ENCODE measurements at places on chromosomes 2 and 18. TPM values are rescaled to one million over a fixed set of nuclear protein-coding genes. Genes with fewer than 3 reads are reported as not detected.

RTKN gene
- 5.4 TPM for total RNA-seq

KCNG3 gene
- 0.06 TPM for total RNA-seq

CHRND gene
- not detected for total RNA-seq

ATL2 gene
- total RNA-seq = 132 TPM

MOB1A gene
- 164 TPM for total RNA-seq

REG3G gene
- not detected for total RNA-seq

ABCG5 gene
- total RNA-seq = not detected

- DNase-seq = no peak
Measured at GRCh38 chr2:27471961-27472360, 17.6 kb downstream of the IFT172 start.

- no peak for DNase-seq
Measured at GRCh38 chr18:4007846-4008245, 447.3 kb downstream of the DLGAP1 start.

DNA sequence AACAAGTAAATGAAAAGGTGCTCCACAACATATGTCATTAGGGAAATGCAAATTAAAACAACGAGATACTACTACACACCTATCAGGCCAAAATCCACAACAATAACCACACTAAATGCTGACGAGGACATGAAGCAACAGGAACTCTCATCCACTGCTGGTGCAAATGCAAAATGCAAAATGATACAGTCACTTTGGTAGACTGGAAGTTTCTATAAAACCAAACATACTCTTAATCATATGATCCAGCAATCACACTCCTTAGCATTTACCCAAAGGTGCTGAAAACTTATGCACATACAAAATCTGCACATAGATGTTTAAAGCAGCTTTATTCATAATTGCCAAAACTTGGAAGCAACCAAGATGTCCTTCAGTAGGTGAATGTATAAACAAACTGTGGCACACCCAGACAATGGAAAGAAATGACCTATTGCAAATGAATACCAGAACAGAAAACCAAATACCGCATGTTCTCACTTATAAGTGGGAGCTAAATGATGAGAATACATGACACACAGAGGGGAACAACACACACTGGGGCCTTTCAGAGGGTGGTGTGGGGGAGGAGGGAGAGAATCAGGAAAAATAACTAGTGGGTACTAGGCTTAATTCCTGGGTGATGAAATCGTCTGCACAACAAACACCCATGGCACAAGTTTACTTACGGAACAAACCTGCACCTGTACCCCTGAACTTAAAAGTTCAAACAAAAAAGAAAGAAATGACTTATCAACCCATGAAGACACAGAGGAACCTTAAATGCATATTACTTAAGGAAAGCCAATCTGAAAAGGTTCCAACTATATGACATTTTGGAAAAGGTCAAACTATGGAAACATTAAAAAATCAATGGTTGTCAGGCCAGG, 80.4 kb downstream of the ASXL2 start:
- DNase-seq = no peak

DNA sequence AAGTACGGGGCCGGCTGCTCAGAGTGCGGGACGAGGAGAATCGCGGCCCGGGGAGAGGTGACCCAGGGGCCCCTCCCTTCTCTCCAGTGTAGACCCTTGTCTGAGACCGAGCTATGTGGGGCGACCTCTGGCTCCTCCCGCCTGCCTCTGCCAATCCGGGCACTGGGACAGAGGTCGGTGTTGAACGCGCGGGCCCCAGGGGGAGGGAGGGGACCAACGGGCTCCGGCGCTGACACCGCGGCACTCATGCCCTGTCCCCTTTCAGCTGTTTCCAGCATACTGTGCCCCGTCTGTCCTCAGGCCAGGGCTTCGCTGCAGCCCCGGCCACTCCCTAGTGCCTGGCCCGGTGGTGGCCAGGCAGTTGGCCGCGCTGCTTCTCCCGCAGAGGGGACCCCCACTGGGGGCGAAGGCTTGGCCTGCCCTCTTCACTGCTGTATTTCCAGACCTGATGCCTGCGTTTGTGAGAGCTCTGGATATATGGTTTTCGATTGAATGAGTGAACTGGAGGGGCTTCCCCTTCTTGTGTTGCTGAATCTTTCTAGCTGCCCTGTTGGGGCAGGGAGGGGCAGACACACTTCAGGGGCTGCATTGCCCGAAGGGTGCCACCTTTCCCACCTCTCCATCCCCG, 809 bp downstream of the DBI start:
- DNase-seq = peak; percentile 61

DNA sequence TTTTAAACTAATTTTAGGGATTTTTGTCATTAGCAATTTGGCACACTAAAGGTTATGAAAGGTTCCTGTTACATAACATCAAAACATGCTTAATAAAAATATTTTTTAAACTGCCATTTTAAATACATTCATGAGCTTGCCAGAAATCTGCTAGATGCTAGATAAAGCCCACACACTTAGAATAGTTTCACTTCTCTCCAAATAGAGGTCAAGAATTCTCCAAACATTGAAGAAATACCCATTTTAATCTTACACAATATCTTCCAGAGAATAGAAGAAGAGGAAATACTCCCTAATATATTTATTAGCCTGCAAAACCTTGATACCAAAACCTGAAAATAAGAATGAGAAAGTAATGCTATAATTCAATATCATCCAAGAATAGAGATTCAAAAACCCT, 247.5 kb downstream of the PTH2R start:
- no peak for DNase-seq

- peak; percentile 69 for DNase-seq
Measured at GRCh38 chr18:3596637-3597384, 146.8 kb downstream of the TGIF1 start.

DNA sequence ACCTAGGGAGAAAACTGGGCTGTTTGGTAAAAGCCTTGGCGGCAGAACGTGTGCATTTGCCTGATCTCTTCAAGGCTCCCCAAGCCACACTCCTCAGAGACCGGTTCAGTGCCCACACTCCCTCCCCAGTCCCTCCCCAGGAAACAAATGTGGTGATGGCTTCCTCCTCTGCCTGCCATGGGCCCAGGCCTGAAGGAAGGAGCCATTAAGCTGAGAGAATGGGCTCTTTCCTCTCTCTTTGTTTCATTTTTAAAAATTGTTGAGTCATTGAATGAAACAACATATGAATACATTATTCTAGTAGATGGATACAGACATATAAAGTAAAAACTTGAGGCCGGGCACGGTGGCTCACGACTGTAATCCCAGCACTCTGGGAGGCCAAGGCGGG, 50.6 kb upstream of the YWHAQ start:
- no peak for DNase-seq

GRCh38 chr18:50143886-50144285, 51.1 kb downstream of the MYO5B start:
- no peak for DNase-seq

DNA sequence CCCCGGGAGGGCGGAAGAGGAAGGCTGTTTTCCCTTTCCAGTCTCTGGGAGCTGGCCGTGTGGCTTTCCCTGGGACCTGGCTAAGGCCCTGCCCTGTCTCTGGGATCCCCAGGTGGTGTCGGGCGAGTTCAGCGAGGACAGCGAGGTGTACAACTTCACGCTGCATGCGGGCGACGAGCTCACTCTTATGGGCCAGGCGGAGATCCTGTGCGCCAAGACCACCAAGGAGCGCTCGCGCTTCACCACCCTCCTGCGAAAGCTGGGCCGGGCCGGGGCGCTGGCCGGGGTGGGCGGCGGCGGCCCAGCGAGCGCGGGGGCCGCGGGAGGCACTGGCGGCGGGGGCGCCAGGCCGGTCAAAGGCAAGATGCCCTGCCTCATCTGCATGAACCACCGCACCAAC, 11.2 kb downstream of the GAREM2 start:
- DNase-seq = no peak

GRCh38 chr2:173741759-173742158, 223.4 kb downstream of the SP3 start:
- peak; percentile 18 for DNase-seq
